ENCODE measurements at places on chromosomes 16 and 17.

DNA sequence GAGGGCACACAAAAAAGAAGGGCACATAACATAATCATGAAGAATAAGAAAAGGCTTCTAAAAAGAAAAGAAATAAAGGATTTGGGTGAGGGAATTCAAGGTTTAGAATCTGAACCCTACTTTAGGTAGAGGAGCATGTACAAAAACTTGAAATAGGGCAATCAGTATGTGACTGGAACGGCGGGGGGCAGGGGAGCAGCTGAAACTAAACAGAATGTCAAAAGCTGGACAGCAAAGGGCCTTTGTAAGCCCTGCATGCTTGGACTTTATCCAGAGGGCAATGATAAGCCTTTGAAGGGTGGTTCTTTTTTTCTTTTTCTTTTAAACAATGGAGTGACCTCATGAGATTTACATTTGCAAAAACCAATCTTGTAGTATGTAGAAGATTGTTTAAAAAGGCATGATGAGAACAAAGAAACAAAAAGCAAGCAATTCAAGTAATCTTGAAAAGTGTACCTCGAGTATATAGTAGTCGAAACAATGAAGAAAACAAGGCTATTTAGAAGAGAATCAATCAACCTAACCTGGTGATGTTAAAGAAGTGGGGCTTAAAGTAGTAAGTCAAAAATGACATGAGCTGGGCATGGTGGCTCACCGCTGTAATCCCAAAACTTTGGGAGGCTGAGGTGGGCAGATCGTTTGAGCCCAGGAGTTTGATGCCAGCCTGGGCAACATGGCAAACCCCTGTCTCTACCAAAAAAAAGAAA, 46.7 kb upstream of the ANKFY1 start:
- DNase-seq = no peak

DNA sequence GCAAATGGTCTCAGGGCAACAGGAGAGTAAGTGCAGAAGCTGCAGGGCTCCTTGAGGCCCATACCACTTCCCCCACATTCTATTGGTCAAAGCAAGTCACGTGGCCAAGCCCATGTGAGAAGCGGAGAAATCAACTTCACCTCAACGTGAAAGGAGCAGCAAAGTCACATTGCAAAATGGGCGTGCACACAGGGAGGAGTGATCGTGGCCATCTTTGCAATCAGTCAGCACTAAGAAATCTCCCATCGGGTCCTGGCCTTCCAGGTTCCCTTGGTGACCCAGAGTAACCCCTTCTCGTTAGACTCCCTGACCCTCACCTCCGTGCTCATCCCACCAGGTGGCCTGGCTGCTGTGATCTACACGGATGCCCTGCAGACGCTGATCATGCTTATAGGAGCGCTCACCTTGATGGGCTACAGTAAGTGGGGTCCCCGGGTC, 38.0 kb downstream of the SLC5A11 start:
- no peak for DNase-seq

GRCh38 chr17:39812466-39812865, 51.6 kb downstream of the IKZF3 start:
- no peak for DNase-seq

GRCh38 chr17:44927696-44928095, 12.4 kb upstream of the GFAP start:
- no peak for DNase-seq

GRCh38 chr17:44541884-44542581, 15.3 kb upstream of the FZD2 start:
- DNase-seq = no peak

DNA sequence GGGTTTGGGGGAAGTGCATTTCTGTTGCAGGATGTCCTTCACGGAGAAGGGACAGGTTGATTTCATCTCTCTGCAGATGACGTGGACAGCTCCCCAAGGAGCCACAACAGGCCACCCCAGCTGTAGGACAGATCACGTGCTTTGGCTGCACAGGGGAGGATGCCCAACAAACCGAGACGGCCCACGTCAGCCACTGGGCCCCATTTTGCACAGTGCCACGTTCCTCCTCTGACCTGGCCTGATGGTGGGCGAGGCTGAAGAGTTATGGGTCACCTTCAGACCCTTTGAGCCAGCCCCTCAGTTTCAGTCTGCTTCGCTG, 9.0 kb upstream of the RHBDL3 start:
- DNase-seq = no peak

- no peak for DNase-seq
Measured at GRCh38 chr16:68470461-68471150, 22.3 kb upstream of the SMPD3 start.

- DNase-seq = no peak
Measured at GRCh38 chr17:33401249-33401648, 108.2 kb upstream of the ASIC2 start.

DNA sequence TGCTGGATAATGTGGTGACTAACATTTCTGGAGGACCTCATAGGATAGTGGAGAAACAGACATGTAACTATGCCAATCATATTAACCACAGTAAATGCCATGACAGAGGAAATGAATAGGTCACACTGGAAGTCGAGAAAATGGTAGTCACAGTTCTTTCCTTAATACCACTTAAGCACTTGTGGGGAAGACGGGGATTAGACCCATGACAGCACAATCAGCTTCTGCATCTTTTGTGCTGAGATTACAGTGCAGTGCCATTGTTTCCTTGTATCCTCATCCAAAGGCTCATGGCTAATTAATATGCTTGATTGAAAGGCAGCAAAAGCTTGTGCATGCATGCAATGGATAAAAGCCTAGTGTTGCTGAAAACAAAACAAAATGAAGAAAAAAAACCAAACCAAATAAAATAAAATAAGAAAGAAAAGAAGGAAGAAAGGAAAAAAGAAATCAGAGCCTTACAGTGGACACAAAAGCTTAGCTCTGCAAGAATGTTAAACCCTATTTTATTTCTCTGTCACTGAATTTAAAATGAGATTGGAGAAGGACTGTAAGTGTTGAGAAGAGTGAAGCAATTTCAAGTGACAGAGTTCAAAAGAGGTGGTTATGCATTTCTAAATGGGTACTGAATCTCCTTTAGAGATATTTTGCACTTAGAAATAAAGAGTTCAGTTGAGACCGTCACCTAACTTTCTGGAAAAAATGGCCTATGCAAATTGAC, 1011.9 kb downstream of the CDH8 start:
- no peak for DNase-seq

GRCh38 chr17:77407321-77408277, 266.8 kb downstream of the SEC14L1 start:
- no peak for DNase-seq

GRCh38 chr16:11066261-11066870, 122.0 kb downstream of the CLEC16A start:
- no peak for DNase-seq

DNA sequence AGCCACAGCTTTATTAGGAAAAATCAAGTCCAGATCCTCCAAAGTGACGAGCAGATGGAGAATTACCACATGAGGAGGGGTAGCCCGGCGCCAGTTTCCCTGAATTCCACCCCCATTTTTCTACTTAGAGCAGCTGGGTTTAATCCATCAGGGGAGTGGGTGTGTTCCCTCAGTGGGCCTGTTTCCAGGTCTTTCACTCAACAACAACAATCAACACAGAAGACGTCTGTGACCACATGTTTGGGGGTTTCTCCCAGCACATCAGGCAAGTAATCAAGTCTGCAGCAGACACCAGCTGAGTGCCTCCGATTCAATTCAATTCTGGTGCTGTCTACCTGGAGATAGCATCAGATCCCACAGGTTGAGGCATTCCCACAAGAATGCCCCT, 6.8 kb downstream of the SLC6A2 start:
- no peak for DNase-seq

GRCh38 chr17:50009282-50009681, 14.3 kb upstream of the DLX3 start:
- no peak for DNase-seq

- DNase-seq = no peak
Measured at GRCh38 chr16:57091200-57091974, 996 bp upstream of the CPNE2 start.

GRCh38 chr17:80827646-80828643, 163.7 kb upstream of the CHMP6 start:
- DNase-seq = no peak

DNA sequence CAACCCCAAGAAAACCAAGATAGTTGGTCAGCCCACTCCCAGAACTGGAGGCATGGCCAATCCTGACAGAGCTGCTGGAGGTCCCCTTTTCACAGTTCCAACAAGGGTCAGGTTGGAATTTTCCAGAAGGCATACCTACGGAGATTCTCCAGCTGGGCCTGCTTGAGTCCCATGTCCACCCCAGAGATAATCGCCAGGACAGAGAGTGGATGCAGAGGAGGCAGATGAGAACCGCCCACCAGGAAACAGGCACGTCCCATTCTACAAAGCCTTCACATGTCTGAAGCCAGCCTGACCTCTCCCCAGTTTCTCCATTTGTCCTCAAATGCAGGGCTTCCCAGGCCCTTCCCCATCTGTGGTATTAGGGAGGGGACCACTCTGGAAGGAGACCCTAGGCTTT, 47.4 kb upstream of the SMURF2 start:
- no peak for DNase-seq

GRCh38 chr16:87127061-87127765, 190.0 kb downstream of the C16orf95 start:
- no peak for DNase-seq

DNA sequence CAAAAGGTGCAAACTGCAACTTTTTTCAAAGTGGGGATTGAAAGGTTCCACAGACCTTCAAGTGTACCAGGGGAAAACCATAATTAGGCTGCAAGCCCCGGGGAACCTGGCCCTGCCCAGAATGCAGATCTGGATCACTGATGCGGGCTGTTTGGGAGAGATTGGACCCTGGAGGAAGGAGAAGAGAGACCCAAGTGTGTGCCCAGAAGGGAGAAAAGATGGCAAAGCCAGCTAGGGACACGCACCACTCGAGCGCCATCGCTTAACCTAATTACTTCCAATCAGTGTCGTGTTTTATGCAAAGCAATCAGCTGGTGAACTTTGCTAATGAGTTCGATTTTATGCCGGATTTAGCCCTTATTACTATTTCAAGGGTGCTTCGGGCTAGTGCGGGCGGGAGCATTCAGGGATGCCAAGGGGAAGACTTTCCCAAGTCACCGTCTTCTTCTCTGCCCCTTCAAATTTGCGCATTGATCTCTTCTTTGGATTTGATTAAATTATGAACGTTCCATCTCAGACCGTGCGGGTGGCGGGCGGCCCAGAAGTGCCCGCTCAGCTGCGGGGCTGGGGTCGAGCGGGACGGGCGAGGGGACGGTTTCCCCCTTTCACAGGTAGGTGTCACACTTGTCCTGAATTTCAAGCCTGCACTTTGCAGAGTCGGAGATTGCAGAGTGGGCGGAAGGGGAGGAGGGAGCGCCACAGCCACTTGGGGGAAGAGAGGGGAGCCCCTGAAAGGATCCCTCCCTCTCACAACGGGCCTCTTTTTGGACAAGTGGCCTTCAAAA, 4.0 kb downstream of the IRX5 start:
- DNase-seq = peak; percentile 80

DNA sequence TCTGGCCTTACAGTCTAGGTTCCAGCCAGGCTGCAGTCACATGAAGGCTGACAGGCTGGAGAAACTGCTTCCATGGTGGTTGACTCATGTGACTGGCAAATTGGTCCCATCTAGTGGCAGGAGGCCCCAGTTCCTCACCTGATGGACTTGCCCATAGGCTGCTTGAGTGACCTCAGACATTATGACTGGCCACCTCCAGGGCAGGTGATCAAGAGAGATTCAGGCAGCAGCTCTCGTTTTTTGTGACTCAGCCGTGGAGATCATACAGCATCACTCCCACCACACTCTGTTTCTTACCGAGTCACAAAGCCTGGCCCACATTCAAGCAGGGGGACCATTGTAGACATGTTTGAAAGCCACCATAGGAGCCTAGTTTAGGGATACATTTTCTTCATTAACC, 34.5 kb downstream of the SIAH1 start:
- peak; percentile 18 for DNase-seq

GRCh38 chr16:57759541-57760356, 24.2 kb downstream of the KATNB1 start:
- peak; percentile 79 for DNase-seq

All from T47D (cell line).